ENCODE measurements at places on chromosomes 2 and 18.

DNA sequence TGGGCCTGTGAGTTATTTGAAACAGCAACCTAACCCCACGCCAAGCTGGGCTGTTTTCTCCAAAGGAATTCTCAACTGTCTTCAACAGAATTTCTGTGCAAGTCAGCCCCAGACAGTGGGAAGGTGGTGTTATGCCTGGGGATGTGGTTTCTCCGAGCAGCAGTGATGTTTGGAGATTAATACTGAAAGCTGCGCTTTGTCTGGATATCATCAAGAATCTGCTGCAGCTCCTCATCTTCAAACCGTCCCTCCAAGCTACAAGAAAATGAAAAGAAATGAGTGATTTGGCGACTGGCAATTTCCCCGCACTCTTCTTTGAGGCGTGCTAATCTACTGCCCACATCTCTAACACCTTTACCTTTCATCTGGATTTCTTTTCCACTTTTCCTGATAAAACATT is 10.0 kb downstream of the POLR2D start:
- H3K4me1 ChIP-seq, result no peaks in the 10 kb centered on the region
- H3K27me3 ChIP-seq, result no peaks in the 10 kb centered on the region
- DNase-seq, result no peak
- no peak overlapping the region for H3K4me3 ChIP-seq
- H3K27ac ChIP-seq, result no peak overlapping the region

- no peaks in the 10 kb centered on the region for H3K27me3 ChIP-seq
- H3K27ac ChIP-seq, result no peak overlapping the region
- DNase-seq, result no peak
- H3K36me3 ChIP-seq, result no peaks in the 10 kb centered on the region
- H3K4me3 ChIP-seq, result no peak overlapping the region
- H3K4me1 ChIP-seq, result no peaks in the 10 kb centered on the region
These were observed 432.4 kb downstream of the RIT2 start for GRCh38 chr18:42683094-42683493.

- no peaks in the 10 kb centered on the region for H3K4me1 ChIP-seq
- DNase-seq, result no peak
- no peaks in the 10 kb centered on the region for H3K27me3 ChIP-seq
These were observed 154.8 kb upstream of the APCDD1 start for GRCh38 chr18:10299643-10300042.

- no peak overlapping the region for H3K27ac ChIP-seq
- no peaks in the 10 kb centered on the region for H3K27me3 ChIP-seq
- no peaks in the 10 kb centered on the region for H3K4me1 ChIP-seq
- no peaks in the 10 kb centered on the region for H3K36me3 ChIP-seq
- DNase-seq, result no peak
- H3K4me3 ChIP-seq, result no peak overlapping the region
These were observed 288.5 kb downstream of the AGPS start for GRCh38 chr2:177680866-177681712.

DNA sequence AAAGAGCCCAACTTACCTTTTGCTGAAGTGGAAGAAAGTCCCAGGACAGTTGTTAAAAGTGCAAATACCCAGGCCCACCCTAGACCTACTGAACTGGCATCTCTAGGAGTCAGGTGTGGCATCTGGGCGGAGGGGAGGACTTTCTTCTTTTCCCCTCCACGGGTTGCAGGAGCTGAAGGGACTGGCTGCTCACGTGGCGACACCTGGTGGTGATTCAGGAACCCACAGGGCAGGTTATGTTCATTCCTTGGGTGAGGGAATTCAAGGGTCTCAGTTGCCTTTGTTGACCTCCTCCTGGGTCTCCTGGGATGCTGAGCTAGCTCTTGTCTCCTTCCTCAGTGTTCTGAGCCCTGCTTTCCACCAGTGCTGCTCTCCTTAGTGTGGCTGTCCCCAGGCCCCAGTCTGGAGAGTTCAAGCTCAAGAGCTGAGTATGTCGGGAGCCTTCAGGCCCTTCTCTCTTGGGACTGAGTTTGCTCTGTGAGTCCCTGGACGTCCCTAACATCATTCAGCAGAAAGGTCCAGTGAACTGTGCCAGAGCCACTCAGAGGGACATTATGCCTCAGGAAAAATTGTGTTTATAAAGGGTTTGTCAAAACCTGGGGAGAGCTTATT is 56.9 kb downstream of the DYSF start:
- no peak overlapping the region for H3K27ac ChIP-seq
- no peaks in the 10 kb centered on the region for H3K4me1 ChIP-seq
- H3K36me3 ChIP-seq, result no peaks in the 10 kb centered on the region
- H3K4me3 ChIP-seq, result no peak overlapping the region

GRCh38 chr2:18057657-18058056 is 179.2 kb downstream of the KCNS3 start:
- no peaks in the 10 kb centered on the region for H3K36me3 ChIP-seq
- no peak for DNase-seq
- no peak overlapping the region for H3K4me3 ChIP-seq

DNA sequence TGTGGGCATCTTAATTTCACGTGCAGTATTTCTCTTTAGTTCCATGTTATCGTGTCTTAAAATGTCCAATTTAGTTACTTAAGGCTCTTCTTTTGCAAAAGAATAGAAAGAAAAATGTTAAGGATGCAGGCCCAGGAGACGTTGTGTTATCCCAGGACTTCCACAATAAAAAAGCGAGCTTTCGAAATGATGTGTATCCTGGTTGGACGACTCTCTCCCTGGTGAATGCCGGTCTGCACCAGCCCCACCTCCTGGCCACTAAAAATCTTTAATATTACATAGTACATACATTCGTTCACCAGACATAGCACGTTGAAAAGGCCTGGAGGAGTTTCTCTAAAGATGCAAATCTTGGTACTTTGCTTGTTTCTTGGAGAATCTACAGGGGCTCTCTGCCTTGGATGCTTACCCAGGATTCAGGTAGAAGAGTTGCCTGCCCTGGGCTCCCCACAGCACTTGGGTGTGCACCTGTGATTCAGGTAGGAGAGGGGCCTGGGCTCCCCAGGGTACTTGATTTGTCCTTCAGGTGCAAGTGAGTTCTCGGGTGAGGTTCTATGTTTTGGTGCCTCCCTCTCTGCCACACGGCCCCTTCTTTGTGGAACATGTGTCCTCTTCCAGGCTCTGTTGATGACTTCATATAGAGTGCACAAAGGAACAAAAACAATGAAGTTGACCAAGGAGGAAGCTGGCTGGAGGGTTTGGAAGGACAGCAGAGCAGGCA is 26.6 kb downstream of the TWIST2 start:
- H3K27me3 ChIP-seq, result no peaks in the 10 kb centered on the region
- no peak for DNase-seq
- no peaks in the 10 kb centered on the region for H3K4me1 ChIP-seq
- H3K4me3 ChIP-seq, result no peak overlapping the region
- H3K36me3 ChIP-seq, result no peaks in the 10 kb centered on the region

Measured in CD4-positive, alpha-beta memory T cell (primary cell).